ENCODE measurements at places on chromosomes 11 and 22.

GRCh38 chr11:101718402-101718801 is 134.6 kb upstream of the TRPC6 start:
- DNase-seq: no peak

GRCh38 chr11:92222701-92223100 is 1.9 kb upstream of the FAT3 start:
- no peak for DNase-seq

DNA sequence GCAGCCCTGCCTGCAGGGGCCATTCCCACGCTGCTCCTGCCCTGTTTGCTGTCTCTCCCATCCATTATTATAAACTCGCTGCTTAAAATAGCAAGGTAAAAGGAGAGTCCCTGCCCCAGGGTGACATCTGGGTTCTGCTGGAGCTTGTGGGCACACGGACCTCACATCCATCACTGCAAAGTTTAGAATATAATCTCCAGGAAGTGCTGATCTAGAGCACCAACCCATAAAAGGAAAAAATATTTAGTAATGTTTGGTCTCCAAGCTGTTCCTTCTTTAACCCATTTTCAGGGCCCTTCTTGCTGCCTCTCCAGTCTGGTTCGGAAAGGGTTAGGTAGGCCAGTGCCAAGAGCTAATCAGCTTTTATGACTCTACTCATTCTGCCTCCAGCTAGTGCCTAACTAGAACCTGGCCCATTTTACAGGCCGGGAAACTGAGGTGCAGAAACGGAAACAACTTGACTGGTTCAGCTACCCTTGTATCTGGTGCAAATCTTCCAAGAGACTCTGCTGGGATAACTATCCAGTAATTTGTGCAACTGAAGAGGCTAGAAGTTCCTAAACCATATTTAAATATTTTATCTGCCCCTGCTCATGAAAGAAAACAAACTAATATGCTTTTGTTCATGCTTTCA is 37.5 kb downstream of the IRAG1 start:
- no peak for DNase-seq

DNA sequence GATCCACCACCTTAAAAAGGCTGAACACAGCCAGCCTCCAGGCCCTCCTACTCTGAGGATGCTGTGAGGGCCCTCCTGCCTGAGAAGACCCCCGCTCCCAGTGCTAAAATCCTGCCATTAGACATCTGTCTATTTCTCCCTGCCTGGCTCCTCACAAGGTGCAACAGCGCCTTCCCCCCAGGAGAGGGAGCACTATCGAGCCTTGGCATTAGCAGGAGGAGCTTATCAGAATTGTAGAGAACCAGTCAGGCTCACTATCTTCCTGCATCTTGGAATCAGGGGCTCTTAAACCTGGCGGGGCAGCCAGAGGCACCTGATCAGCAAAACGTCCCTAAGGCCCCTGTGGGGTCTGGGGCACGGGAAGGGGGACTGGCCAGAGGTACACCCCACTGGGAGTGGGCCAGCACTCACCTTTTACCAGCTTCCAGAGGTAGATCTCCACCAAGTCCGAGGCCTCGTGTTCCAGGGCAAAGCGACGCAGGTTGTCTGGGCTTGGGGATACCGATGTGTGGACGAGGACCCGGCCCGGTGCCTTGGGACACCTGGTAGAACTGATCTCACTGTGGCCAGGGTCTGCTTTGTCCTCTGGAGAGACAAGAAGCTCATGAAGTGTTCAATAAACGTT is 28.7 kb downstream of the CHRDL2 start:
- DNase-seq: peak; percentile 16

- no peak for DNase-seq
Observed at GRCh38 chr11:75055511-75055910, 41.2 kb downstream of the OR2AT4 start.

- DNase-seq: no peak
Observed at GRCh38 chr11:70454197-70454767, 56.0 kb downstream of the CTTN start.

GRCh38 chr22:30426388-30427353 is 1.1 kb downstream of the MTFP1 start:
- DNase-seq: peak; percentile 46

DNA sequence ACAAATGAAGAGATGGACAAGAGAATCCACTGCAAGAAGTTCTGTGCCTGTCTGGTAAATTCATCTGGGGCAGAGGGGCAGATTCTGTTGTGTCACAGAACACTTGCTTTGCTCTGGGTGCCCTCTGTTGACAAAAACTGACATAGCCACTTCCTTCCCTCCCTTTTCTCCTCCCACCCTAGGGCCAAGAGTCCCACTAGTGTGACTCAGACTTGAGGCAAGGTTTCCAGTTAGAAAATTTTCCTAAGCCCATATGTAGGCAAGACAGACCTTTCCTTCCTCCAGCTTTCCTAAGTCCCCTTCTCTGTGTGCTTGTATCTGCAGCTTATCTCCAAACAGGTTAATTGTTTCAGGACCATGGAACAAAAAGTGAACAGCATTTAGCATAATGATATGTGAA is 106.8 kb downstream of the RBFOX2 start:
- no peak for DNase-seq

DNA sequence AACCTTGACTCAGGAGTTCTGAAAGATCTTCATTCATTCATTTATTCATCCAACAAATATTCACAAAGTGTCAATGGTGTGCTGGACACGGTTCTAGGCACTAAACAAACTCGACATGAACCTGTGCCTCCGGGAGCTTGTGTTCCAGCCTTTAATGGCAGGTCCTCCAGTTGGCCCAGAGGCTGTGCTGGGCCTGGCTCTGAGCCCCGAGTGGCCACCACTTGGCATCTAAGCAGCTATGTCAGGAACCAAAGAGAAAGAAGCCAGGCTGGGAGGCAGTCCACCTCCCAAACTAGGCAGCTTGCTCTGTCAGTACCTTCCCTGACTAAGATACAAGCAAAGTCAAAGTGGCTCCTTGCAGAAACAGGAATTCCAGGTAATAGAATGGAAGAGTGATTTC is 233.6 kb downstream of the BUD13 start:
- DNase-seq: no peak

GRCh38 chr22:44449061-44449682 is 48.9 kb downstream of the RTL6 start:
- no peak for DNase-seq

DNA sequence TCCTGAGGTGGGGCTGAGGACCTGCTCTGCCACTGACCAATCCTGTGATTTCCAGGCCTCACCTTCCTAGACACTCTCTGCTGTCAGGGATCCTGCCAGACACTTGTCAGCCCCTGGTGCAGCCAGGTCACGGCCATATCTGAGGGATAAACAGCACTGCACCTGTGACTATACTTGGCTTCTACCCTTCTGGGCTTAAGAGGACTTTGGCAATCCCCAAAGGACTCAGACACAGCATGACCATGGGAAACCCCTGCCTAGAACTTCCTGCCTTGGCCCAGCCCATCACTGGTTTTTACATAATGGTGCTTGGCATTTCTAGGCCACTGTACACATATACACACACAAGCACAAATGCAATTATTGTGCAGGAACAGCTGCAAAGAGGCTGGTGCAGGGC is 11.6 kb upstream of the OLFML1 start:
- no peak for DNase-seq

DNA sequence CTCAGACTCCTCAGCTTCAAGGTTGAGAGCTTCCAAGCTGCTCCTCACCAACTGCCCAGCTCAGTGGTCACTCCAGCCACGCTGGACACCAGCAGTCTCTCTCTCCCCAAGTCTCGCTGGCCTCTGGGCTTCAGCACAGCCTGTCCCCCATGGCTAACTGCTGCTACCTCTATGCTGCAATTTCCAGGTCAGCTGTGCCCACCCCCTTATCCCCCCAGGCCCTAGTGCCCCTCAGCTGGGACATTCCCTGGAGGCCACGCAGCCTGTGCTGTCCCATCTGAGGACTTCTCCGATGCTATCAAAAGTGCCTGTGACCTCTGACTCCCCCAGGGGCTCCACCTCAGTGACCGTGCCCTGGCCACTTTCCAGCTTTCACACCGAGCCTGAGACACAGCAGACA is 37.5 kb upstream of the PHF21B start:
- no peak for DNase-seq

- no peak for DNase-seq
Observed at GRCh38 chr22:41262250-41262765, 21.6 kb upstream of the CHADL start.

DNA sequence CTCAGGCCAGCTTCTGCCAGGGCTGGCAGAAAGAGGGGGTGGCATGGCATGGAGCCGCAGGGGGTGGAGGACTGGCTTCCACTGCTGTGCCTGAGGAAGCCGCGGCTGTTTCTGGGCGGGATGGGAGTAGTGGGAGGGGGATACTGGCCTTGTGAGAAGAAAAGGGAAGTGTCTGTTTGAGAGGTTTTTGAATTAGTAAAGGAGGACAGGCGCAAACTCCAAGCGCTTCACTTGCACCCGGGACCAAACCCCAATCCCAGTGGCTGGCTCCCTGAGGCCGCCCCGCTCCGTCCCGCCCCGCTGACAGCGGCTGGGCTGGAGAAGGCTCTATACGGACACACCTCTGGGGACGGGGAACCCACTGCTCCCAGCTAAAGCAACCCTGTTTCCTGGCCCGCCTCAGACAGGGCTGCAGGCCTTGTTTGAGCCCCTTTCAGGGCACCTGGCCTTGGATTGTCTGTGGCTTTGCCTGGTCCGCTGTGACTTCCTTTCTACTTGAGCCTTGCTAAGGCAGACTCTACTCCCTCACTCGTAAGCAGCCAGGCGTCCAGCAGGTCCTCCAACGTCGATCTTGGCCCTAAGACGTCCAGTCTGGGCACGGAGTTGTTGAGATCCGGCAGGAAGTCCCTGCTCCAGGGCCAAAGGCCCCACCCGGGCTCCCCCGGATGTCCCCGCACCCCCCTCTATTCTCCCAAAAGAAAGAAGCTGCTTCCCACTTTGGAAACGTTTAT is 2.2 kb downstream of the APOA1 start:
- no peak for DNase-seq

DNA sequence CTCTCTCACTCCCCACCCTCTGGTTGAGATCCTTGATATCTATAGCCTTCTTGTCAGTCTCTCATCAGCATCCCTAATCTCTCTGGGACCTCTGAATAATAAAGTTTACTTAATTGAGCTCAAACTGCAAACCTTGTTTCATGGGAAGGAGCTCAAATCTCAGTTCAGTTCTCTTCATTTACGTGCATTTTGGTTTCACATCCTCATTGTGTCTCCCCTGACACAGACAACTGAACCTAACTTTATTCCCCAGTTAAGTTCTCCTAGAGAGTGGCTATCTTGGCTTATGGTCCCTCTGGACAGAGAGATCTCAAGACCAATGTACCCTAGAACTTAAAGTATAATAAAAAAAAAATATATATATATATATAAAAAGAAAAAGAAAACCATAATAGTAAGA is 47.3 kb downstream of the NXPE2 start:
- DNase-seq: no peak

DNA sequence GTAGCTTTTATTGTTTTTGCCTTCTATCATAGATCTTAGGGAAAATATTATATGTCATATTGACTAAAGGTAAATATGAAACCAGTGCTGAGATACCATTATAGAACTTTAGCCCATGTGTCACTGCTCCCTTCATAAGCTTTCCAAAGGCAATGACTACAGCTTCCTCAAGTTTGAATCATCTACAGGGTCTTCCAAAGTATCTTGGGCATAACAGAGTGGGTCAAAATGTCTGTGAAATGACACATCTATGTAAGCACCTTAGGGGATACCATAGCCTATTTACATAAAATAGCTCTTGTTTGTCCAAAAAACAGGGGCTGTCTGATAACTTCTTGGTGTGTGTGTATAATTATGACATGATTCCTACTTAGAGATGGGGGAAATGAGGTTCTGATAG is 52.5 kb downstream of the RELT start:
- DNase-seq: no peak

- DNase-seq: no peak
Observed at GRCh38 chr22:48096851-48097665, 1334.6 kb downstream of the TBC1D22A start.

DNA sequence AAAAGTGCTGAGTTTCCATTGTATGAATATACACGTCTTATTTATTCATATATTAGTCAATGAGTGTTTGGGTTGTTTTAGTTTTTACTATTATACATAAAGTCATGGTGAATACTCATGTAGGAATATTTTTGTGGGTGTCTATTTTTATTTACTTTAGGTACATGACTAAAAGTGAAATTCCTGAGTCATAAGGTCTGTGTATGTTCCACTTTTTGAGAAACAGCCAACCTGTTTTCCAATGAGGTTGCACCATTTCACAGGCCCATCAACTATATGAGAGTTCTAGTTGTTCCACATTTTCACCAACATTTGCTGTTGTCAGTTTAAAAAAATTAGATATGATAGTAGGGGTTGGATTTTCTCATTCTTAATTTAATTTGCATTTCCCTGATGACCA is 6.6 kb upstream of the OR6X1 start:
- no peak for DNase-seq

DNA sequence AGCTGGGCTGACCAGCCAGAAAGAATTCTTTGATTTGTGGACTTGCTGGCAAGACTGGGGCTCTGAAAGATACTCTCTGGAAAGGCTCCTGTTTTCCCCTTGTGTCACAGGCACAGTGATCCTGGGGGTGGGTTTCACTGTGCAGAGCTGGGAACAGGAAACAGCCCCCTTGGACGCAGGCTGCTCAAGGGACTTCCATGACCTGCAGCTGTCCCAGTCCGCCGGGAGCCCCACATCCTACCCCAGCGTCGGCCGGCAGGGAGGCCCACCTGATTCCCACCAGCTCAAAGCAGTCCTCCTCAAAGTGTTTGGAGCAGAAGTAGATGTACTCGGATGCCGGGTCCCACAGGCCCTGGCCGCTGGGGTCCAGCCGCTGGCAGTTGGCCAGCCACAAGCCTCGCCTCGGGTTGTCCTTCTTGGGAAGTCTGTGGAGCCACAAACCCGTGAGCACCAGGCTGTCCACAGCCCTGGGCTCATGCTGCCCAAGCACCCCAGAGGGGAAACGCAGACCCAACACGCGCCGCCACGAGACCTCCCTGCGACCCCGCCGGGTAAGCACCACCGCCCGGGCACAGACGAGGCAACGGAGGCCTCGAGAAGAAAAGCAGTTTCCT is 824 bp downstream of the THAP7 start:
- DNase-seq: no peak

- no peak for DNase-seq
Observed at GRCh38 chr11:67731583-67731982, 57.2 kb upstream of the ALDH3B2 start.

DNA sequence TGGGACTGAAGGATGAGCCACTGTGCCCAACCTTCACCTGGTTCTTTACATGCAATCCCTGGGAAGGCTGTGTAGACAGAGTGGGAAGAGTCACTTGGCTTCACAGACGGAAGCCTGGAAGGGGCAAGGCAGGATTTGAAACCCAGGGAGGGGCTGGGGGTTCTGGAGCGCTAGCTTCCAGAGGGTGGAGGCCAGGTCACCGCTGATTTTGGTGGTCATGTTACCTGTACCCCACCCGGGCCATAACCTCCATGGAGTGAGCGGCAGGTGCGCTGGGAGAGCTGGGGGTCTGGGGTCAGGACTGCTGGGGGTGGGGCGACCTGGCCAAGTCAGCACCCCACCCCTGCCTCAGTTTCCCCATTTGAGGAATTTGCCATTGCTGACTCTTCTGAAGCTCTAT is 38.3 kb downstream of the PDGFB start:
- DNase-seq: no peak

GRCh38 chr11:86610559-86611341 is 61.7 kb downstream of the ME3 start:
- DNase-seq: no peak

GRCh38 chr11:60761436-60762190 is 4.9 kb downstream of the MS4A15 start:
- DNase-seq: no peak

GRCh38 chr22:18000441-18001039 is 23.8 kb downstream of the MICAL3 start:
- DNase-seq: no peak

GRCh38 chr11:133955945-133956421 is 785 bp downstream of the IGSF9B start:
- DNase-seq: no peak

GRCh38 chr22:19061471-19062138 is 60.6 kb downstream of the DGCR2 start:
- DNase-seq: no peak
